ENCODE measurements at places on chromosomes 5 and 9.

- no peak for DNase-seq
These were observed 150.0 kb upstream of the PTCH1 start for GRCh38 chr9:95666785-95667155.

GRCh38 chr9:36407122-36407723, 7.2 kb upstream of the RNF38 start:
- peak; percentile 75 for DNase-seq

GRCh38 chr5:159586921-159587320, 256.6 kb upstream of the IL12B start:
- no peak for DNase-seq

DNA sequence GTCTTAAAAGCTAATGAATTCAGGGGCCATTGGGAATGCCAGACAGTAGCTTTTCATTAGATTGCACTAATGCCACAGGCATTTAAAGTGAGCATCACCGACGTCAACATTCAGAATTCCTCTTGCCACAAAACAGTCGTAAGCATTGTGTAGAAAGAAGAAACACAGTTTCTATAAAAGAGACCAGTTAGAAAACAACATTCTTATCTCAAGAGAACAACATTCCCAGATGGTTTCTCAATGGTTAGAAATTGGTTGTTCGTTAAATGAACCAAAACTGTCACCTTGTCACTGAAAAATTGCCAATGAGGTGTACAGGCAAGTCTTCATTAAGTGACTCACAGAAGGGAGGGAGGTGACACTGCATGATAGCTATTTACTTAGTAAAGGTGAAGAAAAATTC, 401.6 kb upstream of the PRR16 start:
- DNase-seq: peak; percentile 31

GRCh38 chr5:103569313-103570060, 6.9 kb upstream of the NUDT12 start:
- DNase-seq: no peak

Data from GM23248 (cell line).